A549 treated with AZD2906 at 1 μM for 4 hours (cell line): ENCODE measurements at places on chromosomes 7 and 10. TPM values are rescaled to one million over a fixed set of nuclear protein-coding genes. Genes with fewer than 3 reads are reported as not detected.

The SND1 gene
- total RNA-seq: 97.4 to 110 TPM (median 102 TPM) in 5 replicates

The GDF10 gene
- total RNA-seq: 0.03 to 0.08 TPM (median 0.05 TPM) in 5 replicates

The RAPGEF5 gene
- total RNA-seq: 0.05 to 0.23 TPM (median 0.09 TPM) in 5 replicates

The ZNF716 gene
- not detected in 5 replicates for total RNA-seq

The IL6 gene
- total RNA-seq: 0.59 to 1.3 TPM (median 1.2 TPM) in 5 replicates

The ZPBP gene
- not detected in 5 replicates for total RNA-seq

The HECW1 gene
- total RNA-seq: 15.3 to 20.0 TPM (median 18.4 TPM) in 5 replicates

The ITGB8 gene
- 1.1 to 1.5 TPM (median 1.3 TPM) in 5 replicates for total RNA-seq

The FEZF1 gene
- total RNA-seq: not detected in 5 replicates

The TMEM139 gene
- 0.66 to 1.2 TPM (median 1.2 TPM) in 5 replicates for total RNA-seq

The CYP3A4 gene
- 0.06 to 0.10 TPM (median 0.10 TPM) in 4 of 5 replicates, not detected in the other for total RNA-seq

The MMRN2 gene
- 0.40 to 1.4 TPM (median 0.93 TPM) in 5 replicates for total RNA-seq

The TAS2R3 gene
- not detected in 5 replicates for total RNA-seq

The CALCR gene
- 0.06 TPM in 1 of 5 replicates, not detected in the others for total RNA-seq

The IQUB gene
- total RNA-seq: 0.03 to 0.07 TPM (median 0.06 TPM) in 3 of 5 replicates, not detected in the others

The SVIL gene
- 18.8 to 24.7 TPM (median 20.4 TPM) in 5 replicates for total RNA-seq

The LRRD1 gene
- not detected in 5 replicates for total RNA-seq

The CNOT4 gene
- 10.3 to 12.2 TPM (median 11.1 TPM) in 5 replicates for total RNA-seq

The NXPH1 gene
- not detected in 5 replicates for total RNA-seq

The TMEM273 gene
- total RNA-seq: not detected in 5 replicates

The NPC1L1 gene
- 0.06 to 0.09 TPM (median 0.08 TPM) in 5 replicates for total RNA-seq

The FLNC gene
- 3.0 to 4.3 TPM (median 3.9 TPM) in 5 replicates for total RNA-seq

The ZNF107 gene
- 1.9 to 2.9 TPM (median 2.3 TPM) in 5 replicates for total RNA-seq

The OR2A7 gene
- total RNA-seq: not detected in 5 replicates

The CCNJ gene
- 5.5 to 7.0 TPM (median 6.1 TPM) in 5 replicates for total RNA-seq

The NME8 gene
- total RNA-seq: not detected in 5 replicates

The PRPS1L1 gene
- total RNA-seq: not detected in 5 replicates
